ENCODE measurements at places on chromosomes 7 and 10.

GRCh38 chr7:46208635-46209525 lies 287.8 kb upstream of the IGFBP3 start:
- DNase-seq = no peak

- DNase-seq = no peak
Observed at GRCh38 chr7:44394636-44395035, 69.2 kb upstream of the CAMK2B start.

GRCh38 chr10:75165684-75166622 lies 44.6 kb upstream of the VDAC2 start:
- DNase-seq = no peak

- DNase-seq = no peak
Observed at GRCh38 chr7:18393465-18394118, 102.0 kb upstream of the HDAC9 start.

GRCh38 chr7:46855851-46856250 lies 726.1 kb downstream of the TNS3 start:
- DNase-seq = no peak

DNA sequence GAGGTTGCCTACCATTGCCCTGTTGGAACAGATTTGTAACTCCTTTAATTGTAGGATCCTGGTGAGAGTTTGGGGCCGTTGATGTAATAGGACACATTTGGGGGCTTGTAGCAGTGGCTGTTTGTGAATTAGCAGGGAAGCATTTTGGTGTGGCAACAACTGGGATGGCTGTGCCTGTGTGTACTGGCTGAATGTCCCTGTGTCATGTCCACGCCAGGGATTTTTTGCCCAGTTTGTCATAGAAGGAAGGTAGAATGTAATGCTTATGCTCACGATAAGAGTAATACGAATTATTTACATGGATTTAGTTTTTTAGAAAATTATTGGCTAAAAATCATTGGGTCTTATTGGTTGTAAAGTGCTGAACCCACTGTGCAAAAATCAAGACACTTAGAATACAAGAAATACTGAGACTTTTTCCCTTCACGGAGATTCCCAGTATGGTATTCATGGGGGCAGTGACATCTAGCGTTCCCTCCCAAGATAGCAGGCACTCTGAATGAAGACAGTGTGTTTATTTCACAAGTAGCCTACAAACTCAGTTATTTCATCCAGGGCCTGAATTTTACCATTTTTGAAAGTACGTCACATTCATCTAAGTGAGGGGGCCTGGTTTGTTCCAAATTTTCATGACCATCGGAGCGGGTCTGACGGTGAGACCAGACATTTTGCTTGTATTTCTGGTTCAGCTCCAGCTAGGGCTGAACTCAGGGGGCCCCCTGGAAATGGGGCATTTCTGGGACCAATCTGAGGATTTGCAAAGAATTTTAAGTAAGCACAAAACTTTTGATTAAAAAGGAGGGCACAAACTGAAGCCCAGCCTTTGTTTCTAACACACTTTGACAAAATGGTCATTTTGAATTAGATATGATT lies 74.7 kb downstream of the CACNB2 start:
- DNase-seq = peak; percentile 49

- peak; percentile 74 for DNase-seq
Observed at GRCh38 chr10:11793762-11794479, 29.2 kb upstream of the PROSER2 start.

- peak; percentile 5 for DNase-seq
Observed at GRCh38 chr10:115141254-115141653, 48.1 kb downstream of the ATRNL1 start.

- DNase-seq = no peak
Observed at GRCh38 chr7:16086743-16087142, 334.6 kb downstream of the CRPPA start.

- no peak for DNase-seq
Observed at GRCh38 chr10:103463499-103463898, 4.8 kb upstream of the CALHM1 start.

GRCh38 chr7:152590481-152590880 lies 85.5 kb downstream of the XRCC2 start:
- no peak for DNase-seq

- no peak for DNase-seq
Observed at GRCh38 chr10:130135676-130136225, 440 bp upstream of the GLRX3 start.

DNA sequence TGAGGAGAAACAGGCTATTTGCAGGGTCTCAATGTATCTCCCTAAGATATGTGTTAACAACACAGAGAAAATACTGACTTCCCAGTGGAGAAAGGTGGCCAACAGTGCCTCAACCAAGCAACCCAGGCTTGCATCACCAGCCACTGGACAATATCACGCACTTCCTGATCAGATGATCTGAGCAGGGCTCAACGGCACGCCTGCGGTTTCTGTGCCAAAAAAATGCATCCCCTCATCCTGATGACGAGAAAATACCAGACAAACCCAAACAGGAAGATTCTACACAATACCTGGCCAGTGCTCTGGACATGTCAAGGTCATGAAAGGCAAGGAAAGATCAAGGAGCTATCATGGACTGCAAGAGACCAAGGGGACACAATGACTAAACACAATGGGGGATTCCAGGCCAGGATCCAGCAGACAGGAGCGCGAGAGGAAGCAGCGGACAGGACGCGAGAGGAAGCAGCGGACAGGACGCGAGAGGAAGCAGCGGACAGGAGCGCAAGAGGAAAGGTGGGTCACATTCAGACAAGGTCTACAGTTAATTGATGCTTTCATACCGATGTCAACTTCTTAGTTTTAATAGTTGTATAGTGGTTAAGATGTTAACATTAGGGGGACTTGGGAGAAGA lies 51.1 kb downstream of the GNA12 start:
- DNase-seq = no peak

DNA sequence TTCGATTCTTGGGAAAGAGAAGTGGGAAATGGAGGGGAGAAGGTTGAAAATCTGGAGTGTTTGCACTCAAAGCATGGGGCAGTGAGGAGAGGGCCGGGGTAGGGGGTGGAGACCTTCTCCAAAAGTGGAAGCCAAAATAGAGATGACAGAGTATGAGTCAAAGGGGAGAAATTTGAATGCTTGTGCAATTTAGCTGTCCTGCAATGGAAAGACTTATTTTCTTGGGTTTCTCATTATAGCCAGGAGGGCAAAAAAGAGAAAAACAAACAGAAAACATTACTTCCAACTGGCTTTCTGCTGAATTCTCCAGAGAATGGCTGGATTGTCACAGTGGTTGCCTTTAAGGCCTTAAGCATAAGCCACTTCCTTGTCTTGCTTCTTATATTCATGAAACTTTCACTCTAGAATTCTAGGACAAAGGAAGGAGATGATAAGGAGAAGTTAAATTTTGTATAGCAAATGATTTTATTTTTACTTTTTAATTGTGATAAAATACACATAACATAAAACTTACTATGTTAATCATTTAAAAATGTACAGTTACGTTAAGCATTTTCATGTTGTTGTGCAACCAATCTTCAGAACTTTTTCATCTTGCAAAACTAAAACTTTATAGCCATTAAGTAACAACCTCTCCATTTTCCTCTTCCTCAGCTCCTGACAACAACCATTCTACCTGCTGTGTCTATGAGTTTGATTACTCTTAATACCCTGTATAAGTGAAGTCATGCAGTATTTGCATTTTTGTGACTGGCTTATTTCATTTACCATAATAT lies 100.2 kb downstream of the GPR85 start:
- DNase-seq = peak; percentile 26

GRCh38 chr10:76010703-76011102 lies 579.3 kb downstream of the LRMDA start:
- DNase-seq = no peak

DNA sequence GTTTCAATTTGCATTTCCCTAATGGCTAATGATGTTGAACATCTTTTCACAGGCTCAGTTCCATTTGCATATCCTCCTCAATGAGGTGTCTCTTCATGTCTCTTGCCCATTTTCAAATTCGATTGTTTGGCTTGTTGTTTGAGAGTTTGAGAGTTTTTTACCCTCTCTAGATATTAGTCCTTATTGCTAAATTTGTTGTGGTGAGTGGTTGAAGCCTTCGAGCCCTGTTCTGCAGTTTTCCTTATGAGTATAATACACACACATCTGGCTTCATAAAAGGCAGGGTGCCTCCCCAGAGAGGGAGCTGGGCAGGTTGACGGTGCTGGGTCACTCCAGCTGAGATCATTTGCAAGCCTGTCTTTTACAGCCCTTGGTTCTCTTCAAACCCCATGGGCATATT lies 65.1 kb downstream of the RGS10 start:
- DNase-seq = no peak

- no peak for DNase-seq
Observed at GRCh38 chr7:22129166-22129565, 183.5 kb upstream of the CDCA7L start.

GRCh38 chr10:78706726-78707540 lies 361.8 kb upstream of the ZMIZ1 start:
- no peak for DNase-seq

GRCh38 chr7:11950942-11951341 lies 118.9 kb upstream of the THSD7A start:
- DNase-seq = no peak

DNA sequence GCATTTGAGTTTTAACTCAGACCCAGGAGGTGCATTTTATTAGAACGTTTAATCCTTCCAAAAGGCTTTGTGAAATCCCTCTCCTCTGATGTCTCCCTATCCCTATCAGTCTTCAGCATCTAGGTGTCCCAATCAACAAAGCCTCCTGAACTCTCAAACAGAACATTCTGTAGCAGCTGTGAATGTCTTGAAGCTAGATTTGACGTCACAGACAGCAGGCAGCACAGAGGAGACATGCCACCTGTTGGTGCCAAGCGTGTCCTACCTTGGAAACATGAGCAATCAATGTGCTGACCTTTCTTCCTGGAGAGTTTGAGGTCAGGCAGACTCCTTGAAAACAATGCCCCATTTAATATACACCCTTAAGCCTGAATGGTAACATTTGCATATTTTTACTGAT lies 125.5 kb downstream of the RNLS start:
- no peak for DNase-seq

DNA sequence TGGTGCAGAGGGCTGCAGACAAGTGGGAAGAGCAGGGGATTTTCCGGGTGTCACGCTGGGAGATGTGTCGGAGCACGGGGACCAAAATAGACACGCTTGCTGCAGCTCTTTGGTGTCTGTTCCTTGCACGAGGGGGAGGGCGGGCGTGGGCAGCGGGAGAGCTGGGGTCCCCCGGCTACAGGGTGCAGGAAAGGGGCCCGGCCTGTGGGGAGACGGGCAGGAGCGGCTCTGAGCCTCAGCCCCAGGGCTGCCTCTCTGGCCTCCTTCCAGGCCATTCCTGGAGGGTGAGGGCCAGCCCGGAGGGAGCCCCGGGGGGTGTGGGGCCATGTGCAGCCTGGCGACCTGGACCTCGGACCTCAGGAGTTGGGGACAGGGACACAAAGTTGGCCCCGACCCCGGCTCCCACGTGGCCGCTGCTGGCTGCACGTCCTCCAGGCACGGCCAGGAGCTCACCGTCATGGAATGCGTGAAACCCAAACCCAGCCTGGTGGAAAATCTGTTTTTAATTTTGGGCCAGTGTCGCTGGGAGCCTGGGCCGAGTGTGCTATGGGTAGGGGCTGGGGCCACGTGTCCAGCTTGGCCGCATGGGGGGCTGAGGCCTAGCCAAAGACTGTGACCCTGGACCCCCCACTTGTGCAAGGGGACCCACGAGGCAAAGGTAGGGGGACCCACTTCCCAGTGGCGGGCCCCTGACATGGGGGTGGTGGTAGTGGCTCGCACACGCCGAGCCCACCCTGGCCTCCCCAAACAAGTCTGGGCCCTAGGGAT lies 6.6 kb downstream of the TTYH3 start:
- DNase-seq = peak; percentile 87

- peak; percentile 59 for DNase-seq
Observed at GRCh38 chr7:132472463-132473120, 103.7 kb downstream of the PLXNA4 start.

- DNase-seq = peak; percentile 12
Observed at GRCh38 chr7:79272066-79272669, 181.3 kb downstream of the MAGI2 start.

- DNase-seq = no peak
Observed at GRCh38 chr10:93459466-93459865, 22.7 kb downstream of the MYOF start.

DNA sequence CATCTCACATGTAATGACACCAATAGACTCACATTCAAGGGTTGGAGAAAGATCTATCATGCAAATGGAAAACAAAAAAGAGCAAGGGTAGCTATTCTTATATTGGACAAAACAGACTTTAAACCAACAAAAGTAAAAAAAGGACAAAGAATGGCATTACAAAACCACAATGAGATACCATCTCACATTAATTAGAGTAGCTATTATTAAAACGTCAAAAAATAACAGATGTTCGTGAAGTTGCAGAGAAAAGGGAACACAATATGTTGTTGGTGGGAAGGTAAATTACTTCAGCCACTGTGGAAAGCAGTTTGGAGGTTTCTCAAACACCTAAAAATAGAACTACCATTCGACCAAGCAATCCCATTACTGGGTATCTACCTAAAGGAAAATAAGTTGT lies 197.0 kb downstream of the SNX13 start:
- DNase-seq = no peak

DNA sequence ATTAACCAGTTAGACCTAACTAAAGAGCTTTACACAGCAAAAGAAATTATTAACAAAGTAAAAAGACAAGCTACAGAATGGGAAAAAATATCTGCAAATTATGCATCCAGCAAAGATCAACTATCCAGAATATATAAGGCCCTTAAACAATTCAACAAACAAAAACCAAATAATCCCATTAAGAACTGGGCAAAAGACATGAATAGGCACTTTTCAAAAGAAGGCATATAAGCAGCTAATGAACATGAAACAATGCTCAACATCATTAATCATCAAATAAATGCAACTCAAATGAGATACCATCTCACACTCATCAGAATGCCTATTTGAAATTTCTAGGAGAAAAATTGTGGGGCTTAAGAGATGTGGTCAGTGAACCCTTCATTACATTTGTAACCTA lies 15.0 kb upstream of the DMTF1 start:
- DNase-seq = no peak

Data from AG08396 (cell line).